ENCODE measurements at places on chromosomes 11 and 22. TPM values are rescaled to one million over a fixed set of nuclear protein-coding genes. Genes with fewer than 3 reads are reported as not detected.
A peak's percentile ranks its signal among the peaks of the same experiment; 100 is the strongest.

NUP160 gene
- polyA plus RNA-seq, result 11.3 TPM

F2 gene
- polyA plus RNA-seq, result not detected

DERL3 gene
- polyA plus RNA-seq, result 0.92 TPM

C11orf87 gene
- polyA plus RNA-seq, result not detected

KCNJ11 gene
- 66.5 TPM for polyA plus RNA-seq

HYLS1 gene
- polyA plus RNA-seq, result 1.9 TPM

FADD gene
- polyA plus RNA-seq, result 10.7 TPM

MICAL2 gene
- polyA plus RNA-seq, result 15.0 TPM

- no peak for DNase-seq
Measured at GRCh38 chr11:119694334-119694733, 34.7 kb downstream of the NECTIN1 start.

- DNase-seq, result no peak
Measured at GRCh38 chr22:35541254-35541748, 670 bp downstream of the RASD2 start.

GRCh38 chr11:606245-606644, 9.5 kb downstream of the IRF7 start:
- no peak for DNase-seq

DNA sequence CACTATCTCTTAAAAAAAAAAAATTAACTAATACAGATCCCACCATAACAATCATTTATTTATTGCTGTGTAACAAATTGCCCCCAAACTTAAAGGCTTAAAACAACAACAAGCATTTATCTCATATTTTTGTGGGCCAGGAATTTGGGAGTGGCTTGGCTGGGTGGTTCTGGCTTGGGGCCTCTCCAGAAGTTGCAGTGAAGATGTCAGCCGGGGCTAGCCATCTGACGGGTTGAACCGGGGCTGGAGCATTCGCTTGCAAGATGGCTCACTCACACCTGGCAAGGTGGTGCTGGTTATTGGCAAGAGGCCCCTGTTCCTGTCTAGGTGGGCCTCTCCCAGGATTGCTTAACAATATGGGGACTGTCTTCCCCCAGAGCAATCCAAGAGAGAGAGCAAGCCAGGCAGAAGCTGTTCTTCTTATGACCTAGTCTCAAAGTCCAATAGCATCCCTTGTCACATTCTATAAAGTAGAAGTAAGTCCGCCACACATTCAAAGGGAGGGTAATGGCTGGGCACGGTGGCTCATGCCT, 29.5 kb downstream of the ACO2 start:
- no peak for DNase-seq

DNA sequence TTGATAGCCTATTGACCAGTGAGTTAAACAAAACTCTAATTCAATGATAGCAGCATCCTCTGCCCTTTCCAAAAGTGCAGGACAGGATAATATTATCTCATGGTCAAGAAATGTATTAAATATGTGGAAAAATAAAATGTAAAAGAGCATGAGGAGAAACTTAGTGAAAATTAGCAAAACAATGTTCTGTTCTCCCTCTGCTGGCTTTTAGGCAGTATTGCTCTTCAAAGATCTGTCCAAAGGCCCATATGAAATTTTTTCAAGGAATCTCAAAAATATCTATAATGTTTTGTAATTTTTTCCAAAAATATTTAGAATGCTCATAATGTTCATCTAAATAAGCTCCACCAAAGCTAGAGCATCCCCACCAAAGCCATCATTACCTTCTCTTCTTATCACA, 8.3 kb upstream of the ARL14EP start:
- DNase-seq, result no peak

DNA sequence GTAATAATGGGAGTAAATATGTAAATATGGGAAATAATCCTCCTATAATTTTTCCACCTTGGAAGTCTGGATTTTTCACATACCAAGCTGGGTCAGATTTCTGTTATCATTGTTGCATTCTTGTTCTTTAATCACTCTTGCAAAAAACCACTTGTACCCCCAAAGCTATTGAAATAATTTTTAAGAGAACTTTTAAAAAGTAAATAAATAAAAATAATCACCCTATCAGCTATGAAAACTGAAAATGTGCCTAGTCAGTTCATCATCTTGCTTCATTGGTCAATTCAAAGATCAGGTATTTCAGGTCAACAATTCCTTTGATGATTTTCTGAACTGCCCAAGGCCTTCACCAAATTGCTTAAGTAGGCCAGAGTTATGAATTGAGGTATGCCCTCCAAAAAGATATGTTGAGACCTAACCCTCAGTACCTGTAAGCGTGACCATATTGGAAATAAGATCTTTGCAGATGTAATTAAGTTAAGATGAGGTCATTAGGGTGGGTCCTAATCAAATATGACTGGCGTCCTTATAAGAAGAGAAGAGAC, 95.8 kb downstream of the PIWIL4 start:
- no peak for DNase-seq

DNA sequence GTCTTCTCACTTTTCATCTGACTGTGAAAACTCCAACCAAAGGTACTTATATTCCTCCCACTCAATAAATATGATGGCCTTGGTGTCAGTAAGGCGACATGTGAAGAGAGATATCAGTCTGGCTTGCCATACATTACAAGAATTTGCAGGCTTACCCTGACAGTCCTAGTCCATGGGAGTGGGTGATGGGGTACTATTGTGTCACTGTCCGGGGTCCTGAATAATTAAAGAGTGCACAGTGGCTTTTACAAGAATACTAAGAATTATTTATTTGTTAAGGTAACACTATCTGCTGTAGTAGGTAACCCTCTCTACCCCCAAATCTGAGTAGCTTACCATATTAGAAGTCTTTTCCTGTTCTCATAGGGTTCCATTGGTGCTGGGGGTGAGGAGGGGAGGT, 23.1 kb upstream of the IZUMO1R start:
- DNase-seq, result no peak

DNA sequence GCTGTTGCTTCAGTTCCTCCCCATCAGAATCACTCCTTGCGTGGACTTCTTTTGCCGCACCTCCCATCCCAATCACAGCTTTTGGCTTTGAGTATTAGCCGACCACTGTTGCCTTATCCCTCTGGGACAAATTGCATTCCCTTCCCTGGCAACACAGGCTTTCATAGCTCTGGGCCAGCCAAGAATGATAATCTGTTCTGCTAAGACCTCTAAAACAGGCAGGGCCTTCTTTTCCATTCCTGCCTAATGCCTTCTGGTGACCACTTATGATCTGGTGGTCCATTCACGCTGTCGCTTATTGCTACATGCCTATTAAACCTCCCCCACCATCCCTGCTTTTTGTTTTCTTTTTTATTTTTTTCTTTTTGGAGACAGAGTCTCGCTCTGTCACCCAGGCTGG, 9.6 kb downstream of the SEC14L2 start:
- DNase-seq, result no peak

- DNase-seq, result no peak
Measured at GRCh38 chr11:55503449-55503848, 50.8 kb upstream of the OR4C15 start.

DNA sequence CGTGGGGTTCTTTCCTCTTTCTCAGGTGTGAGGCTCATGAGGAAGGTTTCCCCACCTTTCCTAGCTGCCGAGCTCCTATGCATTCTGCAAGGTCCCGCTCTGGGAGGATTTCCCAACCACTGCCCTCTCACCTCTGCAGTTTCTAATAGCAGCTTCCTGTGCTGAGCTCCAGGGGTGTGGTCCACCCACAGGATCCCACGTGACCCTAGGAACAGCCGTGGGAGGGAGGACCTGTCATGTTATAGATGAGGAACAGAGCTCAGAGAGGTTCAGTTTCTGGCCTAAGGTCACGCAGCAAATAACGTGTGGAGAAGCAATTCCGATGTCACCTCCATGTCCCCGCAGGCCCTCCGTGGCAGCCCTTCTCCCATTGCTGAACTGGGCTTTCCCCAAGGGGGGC, 38.5 kb downstream of the FLRT1 start:
- no peak for DNase-seq

DNA sequence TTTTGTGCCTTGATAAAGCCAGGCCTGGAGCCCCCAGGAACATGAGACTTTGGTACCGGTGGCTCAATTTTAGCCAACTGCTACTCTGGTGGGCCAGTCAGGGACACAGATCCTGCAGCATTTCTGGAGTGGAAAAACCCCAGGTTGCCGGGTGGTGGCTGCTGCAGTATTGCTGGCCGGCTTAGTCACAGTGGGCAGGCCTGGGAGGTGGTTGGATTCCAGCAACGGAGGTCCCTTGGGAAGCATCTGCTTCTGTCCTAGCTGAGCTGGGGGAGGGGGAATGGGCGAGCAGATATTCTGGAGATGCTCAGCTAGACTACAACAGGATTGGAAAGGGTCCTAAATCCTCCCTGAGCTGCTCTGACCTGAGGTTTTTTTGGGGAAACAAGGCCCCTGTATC, 31.6 kb upstream of the ACCSL start:
- peak; percentile 59 for DNase-seq

GRCh38 chr11:77379253-77379652, 77.8 kb upstream of the GDPD4 start:
- no peak for DNase-seq

- no peak for DNase-seq
Measured at GRCh38 chr22:24930678-24931077, 15.8 kb downstream of the LHFPL7 start.

GRCh38 chr11:1837171-1838076, 1.4 kb upstream of the TNNI2 start:
- peak; percentile 75 for DNase-seq

DNA sequence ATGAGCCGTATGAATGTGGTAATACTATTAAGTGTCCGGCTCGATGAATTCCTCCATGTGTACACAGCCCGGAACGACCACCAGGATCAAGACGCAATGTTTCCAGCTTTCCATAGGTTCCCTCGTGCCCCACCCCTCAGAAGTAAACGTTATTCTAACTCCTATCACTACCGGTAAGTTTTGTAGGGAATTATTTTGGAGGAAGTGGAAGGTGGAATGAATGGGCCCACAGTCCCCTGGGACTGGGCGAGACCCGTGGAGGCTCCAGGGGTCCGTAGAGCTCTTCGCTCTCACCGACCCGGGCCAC, 720 bp upstream of the FAR1 start:
- DNase-seq, result no peak

- DNase-seq, result no peak
Measured at GRCh38 chr11:42528911-42529310, 782.9 kb upstream of the API5 start.

GRCh38 chr22:37926771-37927636, 20.9 kb downstream of the MICALL1 start:
- DNase-seq, result no peak

- DNase-seq, result peak; percentile 28
Measured at GRCh38 chr22:46963672-46964545, 201.5 kb downstream of the TBC1D22A start.

- no peak for DNase-seq
Measured at GRCh38 chr11:93957397-93957952, 63.7 kb upstream of the HEPHL1 start.

DNA sequence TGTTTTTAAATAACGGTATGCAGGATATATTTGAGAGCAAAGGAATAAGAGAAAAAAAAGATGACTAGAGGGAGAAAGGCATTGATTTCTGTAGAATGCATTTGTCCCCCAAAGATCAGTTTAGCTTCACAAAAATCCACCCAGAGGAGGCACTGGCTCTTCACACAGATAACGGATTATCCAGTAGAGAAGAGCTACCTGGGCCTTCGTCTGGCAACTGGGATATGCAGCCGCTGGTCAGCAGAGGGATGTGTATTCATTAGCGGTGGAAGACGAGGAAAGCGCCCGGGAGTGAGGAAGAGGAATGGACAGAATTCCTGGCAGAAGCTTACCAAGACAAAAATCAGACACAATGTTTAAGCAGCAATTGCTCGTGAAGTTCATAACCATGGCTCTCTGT, 5.6 kb upstream of the WT1 start:
- DNase-seq, result no peak

DNA sequence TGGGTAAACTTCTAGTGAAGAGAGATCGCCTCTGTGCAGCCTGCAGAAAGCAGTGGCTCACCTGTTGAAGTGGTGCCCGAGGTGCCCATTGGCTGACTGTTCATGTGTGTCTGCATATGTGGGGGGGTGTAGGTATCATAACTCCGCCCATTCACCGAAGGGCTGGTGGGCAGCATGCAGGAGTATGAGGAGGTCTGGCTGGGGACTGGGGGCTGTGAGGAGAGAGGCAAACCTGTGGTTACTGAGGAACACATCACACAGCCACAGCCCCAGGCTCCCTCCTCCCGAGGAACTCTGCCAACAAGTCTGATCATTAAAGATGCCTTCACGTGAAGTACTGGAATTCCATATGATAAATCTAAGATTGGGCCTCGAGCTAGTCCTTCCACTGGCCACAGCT, 20.5 kb downstream of the PAX6 start:
- DNase-seq, result no peak

DNA sequence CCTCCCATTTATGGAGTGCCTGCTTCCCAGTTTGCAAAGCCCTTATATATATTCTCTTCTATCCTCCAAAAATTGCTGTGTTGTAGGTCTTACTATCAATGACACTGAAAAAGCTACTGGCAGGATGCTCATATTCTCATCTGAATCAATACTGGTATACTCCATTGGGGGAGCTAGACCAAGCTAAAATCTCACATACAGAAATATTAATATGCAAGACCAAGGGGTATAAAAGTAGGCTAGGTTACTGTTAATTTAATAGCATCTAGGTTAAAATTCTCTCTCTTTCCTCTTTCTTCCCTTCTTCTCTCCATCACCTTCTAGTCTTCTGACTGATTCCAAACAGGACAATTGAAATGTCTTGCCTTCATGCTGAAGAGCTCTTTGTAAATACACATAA, 17.1 kb upstream of the BDNF start:
- DNase-seq, result no peak

DNA sequence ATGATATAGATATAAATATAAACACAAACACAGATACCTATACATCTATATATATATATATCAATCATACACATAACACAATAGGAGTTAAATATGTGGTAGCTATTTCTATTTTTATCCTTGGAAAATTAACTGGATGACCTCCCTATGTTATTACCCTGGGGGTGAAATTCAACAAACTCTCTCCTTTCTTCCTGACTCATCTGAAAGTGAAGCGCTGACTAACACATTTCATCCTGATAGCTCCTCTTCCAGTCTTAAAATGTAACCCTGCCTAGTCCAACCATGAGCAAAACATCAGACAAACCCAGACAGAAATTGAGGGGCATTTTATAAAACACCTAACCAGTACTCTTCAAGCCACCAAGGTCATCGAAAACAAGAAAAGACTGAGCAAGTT, 220.6 kb upstream of the ISX start:
- DNase-seq, result no peak

GRCh38 chr22:24938741-24939341, 7.7 kb downstream of the LHFPL7 start:
- no peak for DNase-seq

DNA sequence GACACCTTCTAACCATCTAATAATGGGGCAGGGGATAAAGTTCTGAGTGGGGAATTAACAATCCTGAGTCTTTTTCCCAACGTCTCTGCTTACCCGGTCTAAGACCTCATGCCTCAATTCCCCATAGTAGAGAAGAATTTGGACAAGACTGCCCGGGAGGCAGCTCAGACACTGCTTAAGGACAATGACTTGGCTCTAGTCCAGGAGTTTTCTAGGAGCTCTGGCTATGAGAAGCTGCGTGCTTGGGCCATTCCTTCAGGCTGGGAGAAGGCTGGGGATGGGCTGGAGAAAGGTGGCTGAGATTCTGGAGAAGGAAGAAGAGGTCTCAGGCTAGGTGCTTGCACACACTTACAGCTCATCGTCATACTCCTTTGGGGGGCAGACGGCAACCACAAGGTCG, 19.8 kb upstream of the ABCC8 start:
- DNase-seq, result no peak

- no peak for DNase-seq
Measured at GRCh38 chr11:130272336-130272735, 42.4 kb downstream of the ZBTB44 start.
